Renal cortical epithelial cell (primary cell): ENCODE measurements at places on chromosomes 5 and 9. TPM values are rescaled to one million over a fixed set of nuclear protein-coding genes. Genes with fewer than 3 reads are reported as not detected.

GRCh38 chr9:2691212-2691611 lies 26.1 kb upstream of the KCNV2 start:
- DNase-seq, result no peak

- DNase-seq, result no peak
Observed at GRCh38 chr5:96569332-96569731, 92.8 kb upstream of the CAST start.

- no peak for DNase-seq
Observed at GRCh38 chr5:14655146-14655741, 9.3 kb upstream of the OTULIN start.

GRCh38 chr5:36585701-36586100 lies 20.7 kb upstream of the SLC1A3 start:
- DNase-seq, result peak; percentile 54

GRCh38 chr9:133578524-133579441 lies 30.4 kb downstream of the FAM163B start:
- DNase-seq, result no peak

- DNase-seq, result no peak
Observed at GRCh38 chr5:64836786-64837185, 68.1 kb downstream of the CWC27 start.

Gene GABRA6
- total RNA-seq, result not detected in 2 replicates
